ENCODE measurements at places on chromosomes 2 and 18.

DNA sequence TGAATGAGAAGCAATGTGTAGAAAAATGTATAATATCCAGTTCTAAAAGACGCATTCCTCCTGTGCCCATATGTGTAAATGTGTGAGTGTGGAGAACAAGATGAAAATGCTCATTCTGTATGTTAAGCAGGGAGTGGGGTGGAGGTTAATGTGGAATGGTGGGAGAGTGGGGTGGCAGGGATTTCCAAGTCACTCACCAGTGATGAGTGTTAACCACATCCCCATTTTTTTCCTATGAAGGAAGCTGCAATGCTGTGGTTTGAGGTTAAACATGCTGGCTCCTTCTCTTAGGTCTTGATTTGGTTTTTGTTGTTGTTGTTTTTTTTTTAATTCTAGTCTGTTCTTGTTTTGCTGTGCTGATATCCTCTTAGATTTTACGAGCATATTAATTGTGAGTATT lies 169.4 kb downstream of the NEDD4L start:
- DNase-seq, result no peak
- H3K27ac ChIP-seq, result peak overlapping the region; percentile 39
- H3K27me3 ChIP-seq, result no peaks in the 10 kb centered on the region
- no peaks in the 10 kb centered on the region for H3K36me3 ChIP-seq
- no peaks in the 10 kb centered on the region for H3K4me1 ChIP-seq

GRCh38 chr2:134372611-134373131 lies 118.8 kb downstream of the MGAT5 start:
- peaks cover 10% of the 10 kb centered on the region for H3K4me1 ChIP-seq
- no peak for DNase-seq
- H3K27me3 ChIP-seq, result no peaks in the 10 kb centered on the region
- peak overlapping the region; percentile 60 for H3K27ac ChIP-seq
- H3K36me3 ChIP-seq, result no peaks in the 10 kb centered on the region

GRCh38 chr18:1604751-1605150 lies 700.1 kb downstream of the ADCYAP1 start:
- H3K4me1 ChIP-seq, result no peaks in the 10 kb centered on the region
- H3K27ac ChIP-seq, result no peak overlapping the region
- no peak overlapping the region for H3K4me3 ChIP-seq
- no peak for DNase-seq

DNA sequence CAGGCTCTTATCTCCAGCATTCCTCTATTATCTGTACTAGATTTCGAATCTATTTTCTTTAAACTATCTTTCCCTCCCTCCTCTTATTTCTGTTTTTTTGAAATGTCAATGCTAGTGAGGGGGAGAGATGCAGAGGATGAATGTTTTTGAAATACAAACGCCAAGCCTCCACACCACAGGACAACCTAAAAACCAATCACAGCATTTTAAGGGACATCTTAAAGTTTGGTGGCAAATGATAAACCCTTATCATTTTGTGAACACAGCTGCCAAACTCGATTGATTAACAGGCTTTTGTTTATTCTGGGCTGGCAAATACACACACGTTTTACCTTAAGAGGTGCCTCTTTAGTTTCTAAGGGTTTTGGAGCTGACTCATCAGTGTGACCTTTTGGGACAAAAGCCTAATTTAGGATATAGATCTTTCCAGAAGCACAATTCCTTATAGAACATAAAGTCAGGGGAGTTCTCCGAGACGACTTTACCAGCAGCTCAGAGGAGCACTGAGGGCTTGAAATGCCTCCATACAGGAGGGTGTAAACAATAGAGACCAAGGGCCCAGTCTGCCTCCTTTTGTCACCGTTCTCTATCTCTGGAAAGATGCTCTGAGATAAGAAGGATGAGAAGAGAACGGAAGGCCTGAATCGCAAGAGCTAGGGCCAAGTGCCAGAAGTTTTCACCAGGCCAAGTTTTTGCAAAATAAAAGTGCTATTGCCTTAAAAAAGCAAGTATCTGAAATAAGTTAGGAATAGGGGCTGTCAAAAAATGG lies 4.2 kb upstream of the MEIS1 start:
- H3K27ac ChIP-seq, result no peak overlapping the region
- H3K36me3 ChIP-seq, result no peaks in the 10 kb centered on the region
- no peak overlapping the region for H3K4me3 ChIP-seq

- no peaks in the 10 kb centered on the region for H3K36me3 ChIP-seq
- H3K4me1 ChIP-seq, result no peaks in the 10 kb centered on the region
- no peaks in the 10 kb centered on the region for H3K27me3 ChIP-seq
- no peak for DNase-seq
These were observed 36.6 kb downstream of the EXOC6B start for GRCh38 chr2:72789241-72789640.

- no peaks in the 10 kb centered on the region for H3K4me1 ChIP-seq
- H3K36me3 ChIP-seq, result no peaks in the 10 kb centered on the region
- H3K4me3 ChIP-seq, result no peak overlapping the region
- H3K27ac ChIP-seq, result no peak overlapping the region
These were observed 282.1 kb upstream of the NT5C1B start for GRCh38 chr2:18871430-18871829.

DNA sequence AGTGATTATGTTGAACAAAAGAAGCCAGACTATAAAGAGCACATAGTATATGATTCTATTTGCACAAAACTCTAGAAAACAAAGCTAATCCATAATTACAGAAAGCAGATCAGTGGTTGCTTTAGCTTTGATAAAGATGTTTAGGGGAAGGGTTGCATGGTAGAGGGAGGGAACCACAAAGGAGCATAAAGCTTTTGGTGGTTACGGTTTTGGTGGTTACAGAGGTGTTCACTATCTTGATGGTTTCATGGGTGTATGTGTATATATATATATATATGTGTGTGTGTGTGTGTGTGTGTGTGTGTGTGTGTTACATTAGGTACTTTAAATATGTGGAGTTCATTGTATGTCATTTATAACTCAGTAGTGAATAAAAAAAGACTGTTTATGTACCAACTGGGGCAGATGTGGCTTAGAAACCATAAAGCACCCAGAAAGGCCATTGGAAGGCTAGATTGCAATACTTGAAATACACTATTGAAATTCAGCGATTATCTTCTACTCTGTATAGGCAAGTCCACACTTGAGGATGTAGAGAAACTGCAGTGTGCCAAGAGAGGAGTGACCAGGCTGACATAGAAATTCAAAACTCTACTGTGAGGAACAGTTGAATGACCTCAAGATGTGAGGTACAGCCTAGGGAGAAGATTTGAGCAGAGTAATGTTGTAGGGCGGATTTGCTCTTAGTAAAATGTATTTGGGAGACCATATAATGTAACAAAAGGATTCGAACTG lies 60.6 kb downstream of the CAB39 start:
- no peak overlapping the region for H3K4me3 ChIP-seq
- H3K27me3 ChIP-seq, result no peaks in the 10 kb centered on the region
- DNase-seq, result no peak
- H3K27ac ChIP-seq, result no peak overlapping the region

DNA sequence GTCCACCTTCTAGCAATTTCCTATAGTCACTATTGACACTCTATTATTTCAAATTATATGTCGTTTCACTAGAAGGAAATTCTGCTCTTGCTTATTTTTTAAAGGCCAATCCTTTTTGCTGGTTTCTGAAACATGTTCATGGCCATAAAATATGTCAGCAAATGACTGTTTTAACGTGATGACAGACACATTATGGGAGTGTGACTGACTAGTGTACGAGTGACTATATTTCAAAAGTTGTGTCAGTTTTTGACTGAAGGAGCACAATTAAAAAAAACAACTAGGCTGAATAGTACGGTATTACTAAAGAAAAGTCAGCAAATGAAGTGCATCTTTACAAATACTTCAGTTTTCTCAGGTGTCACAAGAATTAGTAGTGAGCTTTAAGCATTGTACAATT lies 196.0 kb downstream of the NR4A2 start:
- no peaks in the 10 kb centered on the region for H3K27me3 ChIP-seq
- H3K4me1 ChIP-seq, result no peaks in the 10 kb centered on the region

DNA sequence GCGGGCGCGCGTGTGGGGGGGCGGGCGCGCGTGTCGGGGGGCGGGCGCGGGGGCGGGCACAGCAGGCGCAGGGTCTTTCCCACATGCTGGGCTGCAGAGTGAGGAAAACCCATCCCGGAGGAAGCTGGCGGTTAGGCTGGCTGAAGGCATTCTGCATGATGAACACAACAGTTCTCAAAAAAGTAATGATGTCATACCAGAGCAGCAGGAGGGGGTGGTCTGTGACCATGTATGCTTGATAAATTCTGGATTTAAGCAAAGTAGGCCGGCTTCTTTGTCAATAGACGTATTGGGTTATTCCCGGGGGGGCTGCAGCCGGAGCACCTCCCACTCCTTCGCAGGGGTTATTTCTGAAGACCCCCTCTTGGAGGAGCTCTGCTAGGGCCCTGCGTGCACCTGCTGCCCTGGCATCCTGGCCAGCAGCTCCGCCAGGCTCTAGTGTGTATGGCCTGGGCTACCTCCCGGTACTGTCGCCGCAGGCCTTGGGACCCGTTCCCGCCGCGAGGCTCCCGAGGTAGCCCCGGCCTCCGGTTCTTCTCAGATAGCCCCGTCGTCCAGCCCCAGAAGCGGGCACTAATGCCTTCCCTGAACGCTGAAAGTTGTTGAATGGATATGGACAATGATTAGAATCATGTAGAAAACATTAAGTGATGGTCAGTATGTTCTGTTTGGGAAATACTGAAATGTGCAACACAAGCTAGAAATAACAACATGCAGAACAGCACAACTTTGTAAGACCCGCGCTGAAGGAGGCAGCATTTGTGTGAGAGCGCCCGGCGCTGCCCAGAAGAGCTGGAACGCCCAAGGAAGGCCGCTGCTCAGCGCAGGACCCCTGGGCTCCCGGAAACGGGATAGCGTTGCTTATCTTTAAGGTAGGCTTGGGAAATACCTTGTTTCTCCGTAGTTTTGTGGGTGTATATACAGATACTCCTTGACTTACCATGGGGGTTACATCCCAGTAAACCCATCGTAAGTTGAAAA lies 101.4 kb upstream of the RAB6C start:
- no peaks in the 10 kb centered on the region for H3K4me1 ChIP-seq
- H3K27ac ChIP-seq, result peak overlapping the region; percentile 4

DNA sequence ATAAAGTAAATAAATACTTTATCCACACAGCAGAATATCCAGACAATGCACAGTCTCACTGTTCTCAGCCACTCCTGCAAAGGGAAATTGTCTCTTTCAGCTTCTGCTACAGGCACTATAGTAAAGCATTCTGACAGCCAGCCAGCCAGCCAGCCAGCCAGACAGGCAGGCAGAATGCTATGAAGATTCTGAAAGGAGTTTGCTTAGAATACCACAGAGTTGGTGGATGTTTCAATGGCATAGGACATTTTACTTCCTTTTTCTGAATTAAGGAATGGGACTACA lies 116.1 kb upstream of the CYP26B1 start:
- H3K27ac ChIP-seq, result no peak overlapping the region
- no peak for DNase-seq
- no peaks in the 10 kb centered on the region for H3K27me3 ChIP-seq
- no peaks in the 10 kb centered on the region for H3K4me1 ChIP-seq
- H3K36me3 ChIP-seq, result no peaks in the 10 kb centered on the region

DNA sequence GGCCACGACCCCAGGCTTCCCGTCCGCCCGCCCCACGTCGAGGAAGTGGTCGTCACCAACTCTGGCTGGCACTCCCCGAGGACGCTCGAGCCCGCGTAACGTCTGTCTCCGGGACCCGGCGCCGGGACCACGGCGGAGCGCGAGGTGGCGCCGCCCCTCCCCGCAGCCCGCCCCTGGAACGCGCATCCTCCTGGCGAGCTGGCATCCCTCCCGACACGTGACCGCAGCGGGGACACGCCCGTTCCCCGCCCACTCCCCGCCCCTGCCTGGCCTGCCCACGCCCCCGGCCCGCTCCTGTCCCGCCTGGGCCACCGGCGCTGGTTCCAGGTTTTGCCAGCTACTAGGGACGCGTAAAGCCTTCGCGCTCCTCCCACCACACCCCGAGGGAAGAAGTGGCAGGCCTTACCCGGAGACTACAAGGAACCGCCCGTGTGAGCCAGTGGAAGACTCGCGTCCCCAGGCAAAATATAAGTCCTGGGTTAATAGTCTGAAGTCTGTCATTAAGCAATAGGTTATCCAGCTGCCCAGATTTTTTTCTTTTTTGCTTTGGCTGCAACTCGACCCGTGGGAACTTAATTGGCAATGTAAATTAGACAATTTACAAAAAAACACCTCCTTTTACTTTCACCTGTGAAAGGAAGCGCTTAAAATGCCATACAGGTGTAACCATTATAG lies at the start of gene OSBPL1A:
OSBPL1A (minus strand) TSS at position 131 of the 675 bp plus-strand sequence. CDS start 20,291 bp downstream, outside the sequence.
- DNase-seq, result peak; percentile 90
- no peaks in the 10 kb centered on the region for H3K36me3 ChIP-seq
- peak within 1 kb of the TSS; percentile 92 for H3K4me3 ChIP-seq
- H3K27me3 ChIP-seq, result no peaks in the 10 kb centered on the region

DNA sequence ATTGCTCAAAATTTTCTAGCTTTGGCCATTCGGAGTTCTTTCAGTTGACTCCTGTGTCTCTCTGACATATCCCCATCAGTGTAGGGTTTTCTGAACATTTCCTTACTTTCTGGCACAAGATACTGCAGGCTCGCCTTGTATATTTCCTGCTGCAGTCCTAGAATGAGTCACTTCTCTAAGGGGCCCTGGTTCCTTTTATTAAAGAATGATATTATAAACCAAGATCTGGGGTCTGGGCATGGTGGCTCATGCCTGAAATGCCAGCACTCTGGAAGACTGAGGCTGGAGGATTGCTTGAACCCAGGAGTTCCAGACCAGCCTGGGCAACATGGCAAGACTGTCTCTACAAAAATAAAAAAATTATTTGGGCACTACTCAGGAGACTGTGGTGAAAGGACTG lies 3.0 kb upstream of the RPL37A start:
- H3K27ac ChIP-seq, result no peak overlapping the region
- no peak overlapping the region for H3K4me3 ChIP-seq
- no peaks in the 10 kb centered on the region for H3K27me3 ChIP-seq
- H3K36me3 ChIP-seq, result no peaks in the 10 kb centered on the region

DNA sequence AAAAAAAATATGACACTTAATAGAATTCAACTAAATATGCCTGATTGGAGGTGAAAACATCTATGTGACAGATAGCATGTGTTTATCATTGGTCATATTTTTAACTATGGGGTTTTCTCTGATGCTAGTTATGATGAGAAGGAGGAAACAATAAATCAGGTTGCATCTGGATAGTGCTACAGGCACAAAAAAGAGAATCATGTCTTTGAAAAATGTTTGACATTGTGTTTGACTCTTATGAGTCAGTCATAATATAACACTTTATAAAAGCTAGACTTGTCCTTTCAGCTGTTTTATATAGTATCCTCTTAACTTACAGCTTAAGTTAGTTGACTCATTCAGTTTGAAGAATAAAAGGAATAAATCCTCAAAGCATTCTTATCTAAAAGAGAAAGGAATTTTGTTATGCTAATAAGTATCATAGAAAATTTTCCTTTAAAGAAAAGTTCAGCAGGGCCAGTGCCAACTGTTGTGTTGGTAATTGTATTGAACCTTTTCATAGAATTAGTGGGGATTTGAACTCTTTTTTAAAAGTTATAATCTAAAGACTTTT lies 78.4 kb upstream of the UBXN4 start:
- DNase-seq, result no peak
- H3K27me3 ChIP-seq, result no peaks in the 10 kb centered on the region
- no peaks in the 10 kb centered on the region for H3K36me3 ChIP-seq
- no peaks in the 10 kb centered on the region for H3K4me1 ChIP-seq
